Stimulated activated CD8-positive, alpha-beta memory T cell treated with anti-CD3 and anti-CD28 coated beads, Interleukin-12 subunit alpha, Interleukin-12 subunit beta, amount 100 ng/mL, for 4 hours (primary cell): ENCODE measurements at places on chromosomes 1 and 21.

GRCh38 chr21:18840239-18840638 is 436.7 kb upstream of the TMPRSS15 start:
- DNase-seq = no peak

- no peak for DNase-seq
These were observed 43.1 kb upstream of the COX20 start for GRCh38 chr1:244792188-244792850.

DNA sequence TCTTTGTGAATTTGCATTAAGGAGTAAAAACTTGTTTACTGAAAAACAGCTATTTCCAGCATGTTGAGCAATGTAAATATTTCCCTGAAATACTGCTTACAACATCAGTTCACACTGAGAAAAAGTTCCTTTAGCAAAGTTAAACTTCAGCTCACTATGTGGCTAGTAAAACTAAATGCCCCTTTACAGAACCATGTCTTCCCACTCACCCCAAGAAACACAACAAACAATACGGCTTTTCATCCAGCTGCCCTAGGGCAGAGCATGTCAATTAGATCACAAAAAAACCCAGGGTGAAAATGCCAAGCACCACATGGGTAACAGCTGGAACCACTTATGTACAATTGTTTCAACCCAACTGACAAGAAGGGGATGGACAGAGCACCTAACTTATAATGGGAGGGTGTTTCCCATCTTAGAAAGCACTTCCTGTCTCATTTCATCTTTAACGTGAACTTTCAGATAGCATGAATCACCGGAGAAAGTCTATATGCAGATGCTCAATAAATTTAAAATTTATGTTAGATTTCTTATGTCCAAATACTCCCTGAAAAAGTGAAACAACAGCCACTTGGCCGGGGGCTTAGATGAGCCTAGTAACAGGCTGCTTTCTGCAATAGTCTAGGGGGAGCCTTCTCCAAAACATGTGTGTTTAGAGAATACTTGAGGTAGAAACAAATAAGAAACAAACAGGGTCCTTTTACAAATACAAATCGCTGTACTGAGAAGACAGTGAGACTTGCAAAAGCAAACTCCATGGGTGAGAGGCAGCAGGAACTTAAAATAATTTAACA is 6.6 kb downstream of the NID1 start:
- DNase-seq = no peak

- DNase-seq = no peak
These were observed 55.2 kb upstream of the C1orf174 start for GRCh38 chr1:3955196-3955772.

- DNase-seq = no peak
These were observed 47.7 kb upstream of the HP1BP3 start for GRCh38 chr1:20834780-20835179.

DNA sequence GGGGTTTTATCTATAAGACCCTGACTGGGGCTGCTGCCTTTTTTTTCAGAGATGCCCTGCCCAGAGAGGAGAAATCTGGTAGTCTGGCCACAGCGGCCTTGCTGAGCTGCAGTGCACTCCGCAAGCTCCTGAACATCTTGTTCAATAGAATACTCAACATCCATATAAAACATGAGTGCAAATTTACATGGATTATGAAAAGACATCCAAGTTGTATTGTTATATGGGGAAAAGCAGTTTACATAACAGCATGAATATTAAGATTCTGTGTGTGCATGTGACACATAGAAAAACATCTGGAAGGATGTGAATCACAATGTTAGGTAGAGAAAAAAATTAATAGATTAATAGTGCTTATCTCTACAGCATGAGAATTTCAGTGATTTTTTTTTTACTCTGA is 16.4 kb downstream of the COG2 start:
- DNase-seq = no peak

- no peak for DNase-seq
These were observed 137.7 kb upstream of the SMYD2 start for GRCh38 chr1:214143006-214143992.

DNA sequence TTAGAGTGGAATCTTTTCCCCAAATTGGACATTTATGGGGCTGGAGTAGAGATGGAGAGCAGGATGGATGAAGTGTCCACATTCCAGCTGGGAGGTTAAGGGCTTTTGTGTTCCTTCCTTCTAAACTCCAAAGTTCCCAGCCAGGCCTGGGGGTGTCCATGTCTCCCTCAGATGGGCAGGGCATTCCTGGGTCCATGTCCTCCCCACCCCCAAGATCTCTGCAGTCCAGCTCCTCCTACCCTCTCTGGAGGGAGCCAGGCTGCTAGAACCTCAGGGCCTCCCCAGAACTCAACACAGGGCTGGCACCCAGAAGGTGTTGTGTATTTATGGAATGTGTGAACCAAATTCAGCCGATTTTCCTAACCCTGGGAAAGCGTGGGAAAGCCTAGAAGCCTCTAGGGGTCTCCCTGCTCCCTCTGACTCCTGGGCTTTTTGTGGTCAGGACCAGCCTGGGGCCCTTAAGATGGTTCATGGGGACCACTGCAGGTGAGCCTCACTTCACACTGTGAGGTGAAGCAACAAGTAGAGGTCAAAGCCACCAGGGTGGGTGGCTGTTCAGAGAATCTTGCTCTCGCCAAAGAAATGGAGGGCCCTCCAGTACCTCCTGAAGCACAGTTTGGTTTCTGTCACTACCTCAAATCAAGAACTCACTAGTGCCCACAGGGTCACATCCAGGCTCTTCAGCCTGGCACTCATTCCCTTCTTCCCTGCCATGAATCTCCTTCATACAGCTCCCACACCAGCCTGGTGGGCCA is 54.8 kb downstream of the GLIS1 start:
- DNase-seq = no peak

GRCh38 chr1:154445040-154445472 is 39.9 kb downstream of the IL6R start:
- DNase-seq = peak; percentile 14

GRCh38 chr1:158730453-158730852 is 9.9 kb upstream of the OR6K3 start:
- DNase-seq = no peak

DNA sequence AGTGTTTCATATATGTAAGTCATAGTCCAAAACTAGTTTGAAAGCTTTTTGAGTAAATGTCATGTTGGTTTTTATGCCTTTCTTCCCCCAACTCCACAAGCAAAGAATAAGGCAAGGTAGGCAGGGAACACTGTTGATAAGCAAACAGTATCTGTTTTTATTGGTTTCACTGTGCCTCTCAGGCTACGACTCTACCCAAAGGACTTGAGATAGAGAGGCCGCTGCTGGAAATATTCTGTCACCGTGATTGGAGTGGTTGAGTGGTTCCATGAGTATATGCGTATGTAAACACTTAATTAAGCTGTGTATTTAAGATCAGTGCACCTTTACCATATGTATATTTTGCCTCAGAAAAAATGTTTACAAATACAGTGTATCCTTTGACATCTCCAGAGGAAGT is 138.1 kb upstream of the KIF26B start:
- DNase-seq = no peak

DNA sequence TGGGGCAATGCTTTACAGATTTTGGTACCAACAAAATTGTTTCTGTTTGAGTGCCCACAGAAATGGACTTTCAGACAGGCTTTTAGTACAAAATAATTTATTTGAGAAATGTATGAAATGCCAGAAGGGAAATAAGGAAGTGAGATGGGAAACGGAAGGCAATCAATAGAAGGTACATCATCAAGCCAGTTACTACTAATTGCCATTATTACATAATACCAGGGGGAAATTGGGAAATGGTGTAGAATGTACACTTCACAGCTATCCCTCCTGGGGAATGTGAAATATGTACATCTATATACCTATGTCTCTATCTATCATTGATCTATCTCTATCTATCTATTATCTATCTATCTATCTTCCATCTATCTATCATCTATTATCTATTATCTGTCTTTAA is 264.6 kb upstream of the B3GALT2 start:
- DNase-seq = no peak

DNA sequence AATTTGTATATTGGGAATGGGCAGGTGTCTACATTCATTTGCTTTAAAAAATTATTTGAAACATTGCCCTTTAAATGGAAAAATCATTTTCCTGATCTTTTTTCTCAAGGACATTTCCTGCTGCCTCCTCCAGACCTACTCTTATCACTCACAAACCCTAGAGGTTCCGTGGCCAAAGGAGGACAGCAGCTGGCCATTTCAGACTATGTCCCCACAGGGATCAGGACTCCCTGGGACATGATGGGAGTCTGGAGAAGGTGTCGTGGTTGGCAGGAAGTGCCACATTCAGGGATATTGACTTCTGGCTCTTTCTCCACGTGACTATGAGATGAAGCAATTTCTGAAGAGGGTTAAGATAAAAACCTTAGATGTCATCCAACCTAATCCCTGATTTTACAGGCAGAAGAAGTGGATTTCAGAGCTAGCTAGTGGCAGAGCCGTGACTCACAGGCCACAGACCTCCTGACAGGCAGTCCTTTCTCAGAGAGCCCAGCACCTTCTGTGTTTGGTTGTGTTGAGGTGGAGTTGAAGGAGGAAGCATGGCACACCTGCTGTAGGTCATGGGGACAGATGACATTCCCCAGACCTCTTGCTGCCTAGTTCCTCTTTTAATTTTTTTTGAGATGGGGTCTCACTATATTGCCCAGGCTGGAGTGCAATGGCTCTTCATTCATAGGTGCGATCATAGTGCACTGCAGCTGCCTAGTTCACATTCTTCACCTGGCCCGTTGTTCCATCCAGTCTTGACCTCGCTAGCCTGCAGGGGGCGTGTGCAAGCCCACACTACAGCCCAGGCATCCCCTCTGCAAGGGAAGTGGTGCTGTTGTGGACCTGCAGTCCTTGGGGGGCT is 25.5 kb upstream of the IL10 start:
- no peak for DNase-seq

GRCh38 chr1:171217658-171218443 is 30.4 kb upstream of the FMO1 start:
- DNase-seq = no peak

DNA sequence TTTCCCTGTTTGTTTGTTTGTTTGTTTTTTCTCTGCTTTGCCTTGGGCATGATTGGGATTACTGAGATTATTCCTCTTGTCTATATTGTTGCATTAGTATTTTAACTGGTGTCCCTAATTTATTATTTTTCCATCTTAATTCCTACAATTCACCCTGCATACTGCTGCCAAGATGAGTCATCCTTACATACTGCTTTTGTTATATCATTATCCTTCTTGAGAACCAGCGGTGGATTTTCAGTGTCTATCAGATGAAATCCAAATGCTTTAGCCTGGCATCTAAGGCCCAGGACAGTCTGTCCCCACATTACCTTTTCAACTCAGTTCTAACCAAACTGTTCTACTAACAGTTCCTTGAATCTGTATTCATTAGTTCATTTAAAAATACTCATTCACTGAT is 101.7 kb downstream of the OLFML2B start:
- no peak for DNase-seq

GRCh38 chr1:23362218-23362713 is 7.4 kb downstream of the ZNF436 start:
- DNase-seq = no peak

DNA sequence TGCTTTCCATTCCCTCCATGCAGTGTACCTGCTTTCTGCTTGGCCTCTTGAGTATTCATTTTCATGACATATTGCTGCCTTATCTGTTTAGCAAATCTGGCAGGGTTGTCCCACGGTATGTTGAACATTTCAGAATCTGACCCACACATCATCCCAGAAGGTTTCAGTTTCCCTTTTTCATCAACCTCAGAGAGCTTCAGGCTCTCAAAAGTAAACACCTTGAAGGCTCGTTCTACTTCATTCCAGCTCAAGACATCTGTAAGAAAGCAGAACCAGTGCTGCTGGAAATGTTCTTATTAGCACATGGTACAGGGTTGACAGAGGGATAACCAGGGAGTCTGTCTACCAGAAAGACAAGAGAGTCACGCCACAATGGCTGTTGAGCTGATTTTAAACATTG is 103.6 kb downstream of the SPAG17 start:
- no peak for DNase-seq

GRCh38 chr1:153386500-153386901 is 4.4 kb downstream of the S100A8 start:
- DNase-seq = no peak
